Islet precursor cell (in vitro differentiated cells): ENCODE measurements at places on chromosomes 7 and 10.

DNA sequence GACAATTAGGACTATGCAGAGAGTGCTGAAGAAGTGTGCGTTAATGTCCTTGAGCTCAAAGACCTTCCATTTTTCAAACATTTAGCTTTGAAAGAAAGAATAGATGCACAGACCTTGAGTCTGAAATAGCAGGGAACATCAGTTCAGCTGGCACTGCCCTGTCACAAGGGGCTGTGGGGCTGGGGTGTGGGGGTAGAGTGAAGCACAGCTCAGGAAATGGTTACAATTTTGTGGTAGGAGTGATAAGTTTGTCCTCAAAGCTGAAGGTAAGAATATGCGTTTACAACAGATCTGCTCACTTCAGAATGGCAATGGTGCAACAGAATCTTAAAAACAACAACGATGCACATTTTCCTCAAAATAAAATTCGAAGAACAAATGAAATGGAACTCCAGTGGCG lies 33.6 kb downstream of the SMKR1 start:
- no peak for DNase-seq

- DNase-seq: peak; percentile 97
Measured at GRCh38 chr10:43322769-43323168, 48.7 kb upstream of the FXYD4 start.

GRCh38 chr7:108989319-108989718 lies 419.6 kb downstream of the DNAJB9 start:
- no peak for DNase-seq

DNA sequence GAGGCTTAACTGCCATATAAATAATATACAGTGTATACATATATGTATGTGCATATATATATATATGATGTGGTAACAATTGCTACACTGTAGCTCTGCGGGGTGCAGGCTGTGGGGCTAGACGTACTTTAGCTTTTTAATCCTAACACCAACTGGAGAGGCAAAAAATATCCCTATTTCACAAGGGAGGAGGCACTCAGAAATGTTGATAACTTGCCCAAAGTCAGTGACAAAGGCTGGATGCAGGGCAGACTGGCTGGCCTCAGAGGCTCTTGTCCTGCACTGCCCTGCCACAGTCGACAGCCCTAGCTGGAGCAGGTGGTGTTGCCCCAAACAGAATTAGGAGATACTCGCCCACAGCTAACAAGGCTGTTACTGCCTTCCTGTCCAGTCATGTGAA lies 1.5 kb upstream of the RELN start:
- DNase-seq: no peak

GRCh38 chr7:88314061-88314491 lies 7.4 kb upstream of the STEAP4 start:
- DNase-seq: no peak

DNA sequence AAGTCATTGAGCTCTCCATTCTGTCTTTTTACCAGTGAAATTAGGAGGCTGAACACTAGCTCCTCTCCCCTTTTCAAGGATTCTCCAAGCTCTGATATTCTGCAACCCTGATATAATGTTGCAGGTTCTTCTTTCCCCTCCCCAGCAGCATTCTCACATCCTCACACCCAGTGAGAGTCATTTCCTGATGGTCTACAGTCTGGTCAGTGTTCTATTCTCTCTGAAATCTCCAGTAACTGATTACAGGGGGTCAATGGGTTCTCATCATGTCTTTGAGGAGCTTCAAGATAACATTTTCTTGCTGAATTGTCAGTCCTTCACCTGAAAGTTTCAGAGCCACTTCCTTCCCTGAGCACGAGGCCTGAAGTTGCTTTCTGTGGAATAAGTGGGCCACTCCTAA lies 299.4 kb downstream of the PTEN start:
- no peak for DNase-seq

DNA sequence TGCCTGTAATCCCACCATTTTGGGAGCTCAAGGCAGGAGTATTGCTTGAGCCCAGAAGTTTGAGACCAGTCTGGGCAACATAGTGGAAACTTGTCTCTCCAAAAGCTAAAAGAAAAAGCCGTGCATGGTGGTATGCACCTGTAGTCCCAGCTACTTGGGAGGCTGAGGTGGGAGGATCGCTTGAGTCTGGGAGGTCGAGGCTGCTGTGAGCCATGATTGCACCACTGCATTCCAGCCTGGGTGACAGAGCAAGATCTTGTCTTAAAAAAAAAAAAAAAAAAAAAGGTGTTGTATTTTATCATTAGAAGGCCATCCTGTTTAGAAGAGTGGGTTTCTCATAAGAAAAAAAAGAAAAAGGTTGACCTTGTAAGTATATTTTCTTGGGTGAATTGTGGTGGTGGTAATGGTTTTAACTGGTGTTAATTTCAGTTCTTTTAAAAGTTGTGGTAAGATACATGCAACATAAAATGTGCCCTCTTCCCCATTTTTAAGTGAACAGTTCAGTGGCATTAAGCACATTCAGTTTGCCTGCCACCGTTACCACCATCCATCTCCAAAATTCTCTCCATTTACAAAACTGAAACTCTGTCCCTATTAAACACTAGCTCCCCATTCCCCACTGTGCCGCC lies 34.7 kb downstream of the GRIFIN start:
- DNase-seq: no peak

DNA sequence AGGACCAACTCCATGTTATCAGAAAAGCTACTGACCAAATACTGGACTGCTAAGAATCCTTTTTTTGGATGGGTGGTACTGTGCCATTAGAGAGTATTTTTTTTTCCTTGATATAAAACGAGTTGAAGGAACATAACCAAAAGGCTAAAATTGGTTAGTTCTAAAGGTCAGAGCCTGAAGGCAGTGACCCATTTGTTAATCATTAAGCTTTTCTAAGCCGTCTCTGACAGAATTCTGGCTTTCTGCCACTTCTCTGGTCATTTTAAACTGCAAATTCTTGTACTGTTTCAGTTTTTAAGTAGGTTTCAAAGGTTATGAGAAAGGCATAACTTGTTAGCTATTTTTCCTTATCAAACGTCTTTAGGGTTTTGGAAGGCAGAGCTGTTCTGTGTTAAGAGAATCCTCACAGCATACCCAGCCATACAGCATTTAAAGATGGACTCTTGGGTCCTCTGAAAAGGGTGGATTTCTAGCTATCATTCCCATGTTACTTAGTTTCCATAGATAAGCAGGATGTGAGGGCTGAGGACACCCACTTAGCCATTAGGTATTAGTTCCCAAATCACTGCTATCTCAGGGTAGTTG lies 196.8 kb downstream of the RNLS start:
- no peak for DNase-seq

- DNase-seq: no peak
Measured at GRCh38 chr7:2691011-2691707, 3.2 kb downstream of the AMZ1 start.

DNA sequence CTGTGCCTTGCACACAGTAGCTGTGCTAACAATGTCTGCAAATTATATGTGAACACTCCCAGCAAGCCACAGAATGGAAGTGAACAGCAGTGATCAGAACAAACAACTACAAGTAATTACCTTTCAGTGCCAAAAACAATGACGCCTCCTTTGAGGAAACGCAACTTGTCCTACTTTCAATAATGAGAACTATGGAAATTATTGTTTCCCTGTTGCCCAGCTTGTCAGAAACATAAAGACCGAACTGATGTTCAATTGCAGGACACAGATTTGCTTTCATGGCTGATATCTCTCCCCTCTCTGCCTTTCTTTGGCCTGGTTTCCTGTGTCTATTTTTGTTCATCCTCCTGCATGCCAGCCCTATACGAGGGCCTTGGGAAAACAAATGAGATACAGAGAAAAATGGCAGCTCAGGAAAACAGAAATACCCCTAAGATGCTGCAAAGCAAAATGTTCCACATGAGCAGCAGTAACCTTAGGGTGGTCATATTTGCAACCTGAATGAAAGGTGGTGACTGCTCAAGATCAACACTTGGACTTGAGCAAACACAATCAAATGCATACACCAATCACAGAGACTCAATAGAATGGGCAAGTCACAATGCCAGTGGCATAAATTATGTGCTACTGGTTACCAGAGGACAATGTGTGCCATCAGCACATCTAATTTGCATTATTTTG lies 26.8 kb downstream of the COBL start:
- DNase-seq: no peak

- peak; percentile 61 for DNase-seq
Measured at GRCh38 chr10:99461230-99461629, 30.8 kb upstream of the GOT1 start.

GRCh38 chr7:108684629-108685028 lies 115.0 kb downstream of the DNAJB9 start:
- no peak for DNase-seq

DNA sequence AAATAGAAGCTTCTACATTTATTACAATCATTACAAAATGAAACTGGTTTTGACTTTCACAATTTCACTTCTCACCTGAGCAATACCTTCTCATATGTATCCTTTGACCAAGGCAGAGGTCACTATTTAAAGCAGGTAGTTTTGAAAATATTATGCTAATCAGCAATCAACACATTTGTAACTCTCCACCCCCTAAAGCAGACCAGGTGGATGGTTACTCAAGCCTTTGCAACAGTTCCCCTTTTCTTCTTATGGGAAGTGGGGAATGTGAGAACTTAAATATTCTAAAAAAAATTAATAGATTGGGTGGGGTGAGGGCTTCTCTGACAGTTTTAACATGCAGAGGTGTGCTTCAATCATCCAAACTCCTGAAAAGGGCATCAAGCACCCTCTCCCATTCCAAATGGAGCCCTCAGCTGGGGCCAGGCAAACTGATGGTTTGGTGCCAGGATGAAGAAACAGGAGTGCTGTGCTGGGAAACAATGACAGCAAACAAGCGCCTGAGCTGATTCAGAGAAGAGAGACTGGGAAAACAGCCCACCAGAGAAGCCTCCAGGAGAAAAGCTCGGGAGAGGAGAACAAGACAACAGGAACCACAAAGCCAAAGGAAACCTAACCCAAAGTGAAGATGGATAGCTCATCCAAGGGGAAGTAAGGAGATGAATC lies 17.1 kb downstream of the RAPGEF5 start:
- no peak for DNase-seq

- DNase-seq: no peak
Measured at GRCh38 chr10:81920213-81920829, 45.3 kb downstream of the NRG3 start.

GRCh38 chr7:152133804-152134203 lies 108.3 kb downstream of the GALNT11 start:
- no peak for DNase-seq

DNA sequence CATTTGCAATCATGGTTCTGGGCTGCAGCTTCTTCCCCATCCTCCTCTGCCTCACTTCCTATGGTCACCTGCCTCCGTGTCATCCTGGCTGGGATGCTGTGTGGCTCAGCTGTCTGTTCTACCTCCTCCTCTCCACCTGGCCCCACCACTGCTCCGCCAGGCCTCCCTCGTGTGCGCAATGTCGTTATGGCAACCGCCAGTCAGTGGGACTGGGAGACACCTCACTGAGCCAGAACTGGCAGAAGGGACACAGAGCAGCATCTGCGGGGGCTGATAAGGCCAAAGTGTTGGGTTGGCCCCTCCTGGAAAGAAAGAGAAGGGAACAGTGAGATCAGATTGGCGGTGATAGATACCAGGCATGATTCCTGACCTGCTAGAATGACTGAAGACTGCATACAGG lies 527.5 kb downstream of the INHBA start:
- peak; percentile 60 for DNase-seq

- DNase-seq: no peak
Measured at GRCh38 chr10:77315496-77316129, 322.0 kb downstream of the KCNMA1 start.

- DNase-seq: no peak
Measured at GRCh38 chr7:81080553-81080952, 161.7 kb upstream of the SEMA3C start.

DNA sequence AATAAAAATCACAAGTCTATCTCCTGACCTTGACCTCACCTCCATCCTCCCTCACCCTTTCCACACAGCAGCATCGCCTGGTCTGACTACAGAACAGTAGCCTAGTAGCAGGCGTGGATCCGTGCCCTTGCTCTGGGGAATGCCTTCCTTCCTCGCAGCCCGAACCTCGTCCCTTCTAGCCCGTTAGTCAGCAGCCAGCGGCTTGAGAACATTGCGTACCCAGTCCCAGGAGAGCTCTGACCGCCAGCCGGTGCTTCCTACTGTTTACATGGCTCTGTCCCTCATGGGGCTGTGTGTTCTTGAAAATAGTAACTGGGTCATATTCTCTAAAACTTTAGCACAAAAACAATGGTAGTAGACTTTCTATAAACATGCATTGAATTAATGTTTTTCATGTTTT lies 682.7 kb upstream of the IGFBP3 start:
- no peak for DNase-seq

- no peak for DNase-seq
Measured at GRCh38 chr10:92809840-92810239, 38.5 kb upstream of the EXOC6 start.

DNA sequence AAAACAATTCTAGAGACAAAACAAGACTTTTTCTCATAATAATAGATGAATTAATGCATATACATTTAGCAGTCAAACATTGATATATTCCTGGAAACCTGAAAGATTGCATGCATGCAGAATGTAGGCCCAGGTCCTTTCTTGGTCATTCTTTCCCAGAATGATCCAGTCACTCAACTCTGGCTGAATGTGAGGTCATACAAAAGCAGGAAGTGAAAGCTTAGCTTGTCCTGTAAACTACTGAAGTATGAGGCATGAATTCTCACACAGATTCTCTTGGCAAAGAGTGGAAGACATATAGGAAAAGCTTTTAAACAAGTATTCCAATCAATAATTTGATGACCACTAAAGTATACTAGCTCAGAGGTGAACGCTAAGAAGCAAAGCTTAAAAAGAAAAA lies 253.9 kb downstream of the PPP1R3A start:
- no peak for DNase-seq

GRCh38 chr7:21468969-21469368 lies 41.1 kb downstream of the SP4 start:
- no peak for DNase-seq

DNA sequence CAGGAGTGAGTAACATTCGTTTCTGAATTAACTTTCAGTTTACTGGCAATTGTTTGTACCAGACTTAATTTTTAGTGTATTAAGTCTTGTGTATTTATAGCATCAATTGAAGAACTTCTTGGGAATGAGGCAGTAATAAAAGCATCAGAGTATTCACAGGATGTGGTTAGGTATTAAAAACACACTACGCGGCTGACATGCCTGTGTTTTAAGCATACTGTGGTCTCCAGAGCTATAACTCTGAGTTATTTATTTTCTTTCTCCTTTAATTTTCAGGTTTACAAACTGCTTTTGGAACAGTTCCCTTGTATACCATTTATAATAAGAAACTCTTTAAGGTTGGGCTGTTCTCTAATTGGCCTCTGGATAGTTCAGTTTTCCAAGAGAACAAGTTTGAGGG lies 626.1 kb upstream of the NRG3 start:
- DNase-seq: no peak

DNA sequence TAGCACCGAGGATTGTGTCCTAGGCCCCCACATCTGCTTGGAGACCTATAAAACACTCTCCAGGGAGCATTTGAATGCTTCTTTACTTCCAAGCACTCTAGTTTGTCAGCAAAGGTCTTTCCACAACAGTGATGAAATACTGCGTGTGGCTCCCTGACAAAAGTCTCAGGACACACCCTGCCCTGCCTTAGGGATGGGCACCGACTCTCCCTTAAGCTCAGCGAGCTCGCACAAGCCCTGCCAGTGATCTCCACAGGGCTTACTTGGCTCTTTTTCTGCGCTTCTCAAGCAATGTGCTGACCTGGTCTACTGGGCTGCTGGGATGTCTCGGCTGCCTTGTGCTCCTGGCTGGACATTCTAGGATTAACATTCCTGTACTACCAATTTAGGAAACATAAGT lies 84.3 kb upstream of the MPP7 start:
- no peak for DNase-seq

- DNase-seq: no peak
Measured at GRCh38 chr10:60271319-60272040, 118.2 kb downstream of the ANK3 start.
